Fibroblast of skin of right quadriceps (primary cell): ENCODE measurements at places on chromosomes 1 and 21.

DNA sequence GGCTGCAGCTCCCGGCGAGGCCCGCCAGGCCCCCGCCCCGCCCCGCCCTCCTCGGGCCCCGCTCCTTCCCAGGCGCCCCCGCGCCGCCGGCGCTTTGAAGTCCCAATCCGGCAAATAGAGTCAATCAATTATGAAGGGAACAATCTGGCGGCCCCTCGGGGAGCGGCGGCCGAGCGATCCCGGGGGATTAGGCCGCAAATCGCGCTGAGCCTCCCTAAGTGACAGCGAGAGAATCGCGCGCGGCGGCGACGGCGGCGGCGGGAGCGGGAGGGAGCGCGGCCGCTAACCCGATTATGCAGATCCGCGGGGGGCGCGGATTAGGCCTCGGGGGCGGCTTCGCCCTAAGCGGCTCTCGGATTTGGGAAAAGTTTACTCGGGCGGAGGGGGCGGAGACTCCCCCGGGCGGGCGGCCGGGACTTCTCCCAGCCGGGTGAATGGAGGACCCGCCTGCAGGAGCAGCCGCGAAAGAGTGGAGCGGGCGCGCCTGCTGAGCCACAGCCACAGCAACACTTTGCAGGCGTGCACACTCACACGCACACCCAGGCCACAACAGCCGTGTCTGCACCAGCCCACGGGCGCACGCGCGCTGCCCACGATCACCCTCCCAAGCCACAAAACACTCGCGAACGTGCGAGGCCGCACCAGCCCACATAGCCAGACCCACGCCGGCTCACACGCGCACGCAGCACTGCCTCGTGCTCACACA is 23.0 kb upstream of the DMBX1 start:
- DNase-seq = no peak

GRCh38 chr21:16676391-16676790 is 836.5 kb upstream of the CXADR start:
- no peak for DNase-seq

DNA sequence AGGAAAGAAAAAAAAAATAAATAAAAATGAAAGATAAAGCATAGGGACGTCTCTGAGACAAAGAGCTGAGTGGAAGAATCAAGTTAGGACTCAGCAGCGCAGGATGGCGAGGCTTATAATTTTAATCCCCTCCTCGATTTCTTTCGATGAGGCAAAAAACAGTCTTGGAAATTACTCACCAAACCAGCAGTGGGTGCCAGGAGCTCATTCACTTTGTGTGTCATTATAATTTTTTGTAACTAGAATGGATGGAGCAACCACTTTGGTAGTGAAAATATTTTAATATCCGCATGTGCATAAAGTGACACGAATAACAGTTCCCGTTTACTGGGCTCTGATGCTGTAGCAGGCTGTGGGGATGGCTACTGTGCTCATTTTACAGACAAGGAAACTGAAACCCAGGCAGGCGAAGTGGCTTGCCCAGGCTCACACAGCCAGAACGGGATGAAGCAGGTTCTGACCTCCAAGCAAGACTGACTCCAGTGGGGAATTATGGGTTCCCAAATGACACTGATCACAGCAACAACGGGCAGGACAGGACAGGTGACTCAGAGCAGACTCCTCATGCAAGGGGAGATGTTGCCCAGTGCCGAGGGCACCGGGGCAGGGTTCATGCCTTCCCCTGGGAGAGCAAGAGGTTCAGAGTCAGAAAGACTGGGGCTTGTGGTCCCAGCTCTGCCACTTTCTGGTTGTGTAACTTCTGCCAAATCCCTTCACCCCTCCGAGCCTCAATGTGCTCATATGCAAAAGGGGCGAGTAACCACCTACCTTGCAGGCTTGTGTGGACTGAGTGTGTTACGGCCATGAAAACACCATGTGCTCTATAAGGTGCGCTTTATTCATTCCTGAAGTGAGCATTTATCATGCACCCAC is 63.6 kb downstream of the RUNX3 start:
- no peak for DNase-seq

GRCh38 chr1:66503841-66504470 is 30.0 kb upstream of the SGIP1 start:
- DNase-seq = peak; percentile 75

- no peak for DNase-seq
These were observed 20.5 kb upstream of the UBL4B start for GRCh38 chr1:110091791-110092190.

DNA sequence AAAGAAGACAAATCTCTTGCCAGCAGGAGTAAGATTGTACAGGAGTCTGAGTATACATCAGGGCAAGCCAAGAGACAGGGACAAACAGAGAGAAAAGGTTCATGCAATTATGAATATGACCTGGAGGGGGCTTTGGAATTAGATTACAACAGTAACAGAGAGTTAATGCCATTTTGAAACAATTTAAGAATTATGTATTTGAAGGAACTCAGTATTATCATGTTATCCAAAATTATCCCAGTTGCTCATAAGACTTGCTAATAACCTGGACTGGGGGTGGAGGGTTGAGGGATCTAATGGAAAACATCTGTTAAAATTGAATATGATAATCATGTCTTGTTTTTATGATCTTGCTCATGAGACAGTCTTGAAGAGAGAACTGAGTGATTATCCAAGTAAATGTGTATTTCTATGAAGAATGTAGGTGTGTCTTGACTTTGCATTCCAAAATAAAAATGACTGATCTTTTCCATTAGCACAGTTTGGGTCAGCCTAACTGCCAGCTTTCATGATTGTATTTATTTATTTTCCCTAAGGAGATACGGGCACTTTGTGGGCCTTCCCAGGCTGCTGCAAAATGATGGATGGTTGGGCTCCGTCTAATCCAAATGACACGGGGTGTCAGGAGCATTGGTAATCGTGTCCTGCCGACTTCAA is 117.7 kb downstream of the ERG start:
- DNase-seq = peak; percentile 41

- peak; percentile 83 for DNase-seq
These were observed 1.3 kb downstream of the AGRN start for GRCh38 chr1:1021010-1021919.

DNA sequence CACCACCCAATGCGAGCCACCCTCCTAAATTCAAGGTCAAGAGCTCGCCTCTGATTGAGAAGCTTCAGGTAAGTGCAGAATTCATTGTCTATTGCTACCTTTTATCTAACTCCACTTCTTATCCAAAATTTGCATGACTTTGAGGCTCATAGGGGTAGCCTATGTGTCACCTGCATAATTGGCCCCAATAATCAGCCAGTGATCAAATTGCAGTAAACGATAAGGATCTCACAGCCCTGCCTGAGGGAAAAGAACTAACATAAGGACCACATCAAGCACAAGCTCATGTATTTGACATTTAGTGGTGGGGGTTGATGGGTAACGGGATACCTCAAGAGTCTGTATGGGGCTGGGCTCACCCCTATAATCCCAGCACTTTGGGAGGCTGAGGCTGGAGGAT is 31.7 kb upstream of the MPZL1 start:
- DNase-seq = no peak

DNA sequence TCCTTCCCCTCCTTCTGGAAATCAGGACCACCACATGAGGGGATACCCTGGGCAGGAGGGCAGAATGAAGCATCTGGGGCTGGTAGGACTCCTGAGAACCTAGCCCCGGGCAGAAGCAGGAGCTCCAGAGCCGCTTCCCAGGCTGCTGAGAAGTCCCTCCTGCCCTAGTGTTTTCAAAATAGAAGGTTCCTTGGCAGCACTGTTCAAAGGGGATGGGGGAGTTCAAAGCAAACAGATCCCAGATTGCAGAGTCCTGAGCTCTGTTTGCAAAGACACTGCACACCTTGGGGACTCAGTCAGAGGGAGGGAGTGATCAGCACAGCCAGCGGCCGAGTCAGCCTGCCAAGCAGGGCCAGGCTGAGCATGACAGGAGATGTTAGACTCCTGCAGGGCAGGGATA is 177.8 kb downstream of the PTPRU start:
- no peak for DNase-seq

DNA sequence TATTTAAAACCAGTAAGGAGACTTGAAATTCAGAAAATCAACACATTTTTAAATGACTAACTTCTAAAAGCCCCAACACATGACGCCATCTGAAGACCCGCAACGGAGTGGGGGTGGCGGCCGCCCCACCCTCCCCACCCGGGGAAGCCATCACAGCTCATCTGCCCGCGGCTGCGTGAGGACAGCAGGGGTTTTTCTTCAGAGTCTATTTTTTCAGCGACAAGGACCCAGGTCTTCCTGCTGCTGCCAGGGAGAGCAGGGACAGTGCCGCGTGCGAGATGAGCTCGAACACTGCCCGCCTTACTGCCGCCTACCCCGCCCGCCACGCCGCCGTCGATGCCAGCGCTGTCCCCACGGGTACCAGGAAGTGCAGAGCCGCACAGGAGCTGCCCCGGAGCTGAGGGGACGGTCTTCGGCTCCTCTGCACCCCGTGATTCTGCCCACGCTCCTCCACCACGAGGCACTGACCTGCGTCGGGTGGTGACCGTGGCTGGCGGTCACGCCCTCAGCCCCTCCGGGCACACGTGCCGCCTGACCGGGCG is 79.0 kb downstream of the SKI start:
- no peak for DNase-seq

- no peak for DNase-seq
These were observed 27.9 kb downstream of the GNB1 start for GRCh38 chr1:1862905-1863547.
